ENCODE measurements at places on chromosomes 5 and 9. TPM values are rescaled to one million over a fixed set of nuclear protein-coding genes. Genes with fewer than 3 reads are reported as not detected.
A peak's percentile ranks its signal among the peaks of the same experiment; 100 is the strongest.

Gene SLC38A9
- 8.8 TPM for polyA plus RNA-seq

Gene SPATA31E1
- not detected for polyA plus RNA-seq

Gene DIPK1B
- polyA plus RNA-seq: 8.2 TPM

Gene LECT2
- polyA plus RNA-seq: not detected

Gene DOCK8
- polyA plus RNA-seq: 34.3 TPM

Gene WNK2
- polyA plus RNA-seq: 1.9 TPM

Gene PCDHGA12
- polyA plus RNA-seq: 0.54 TPM

DNA sequence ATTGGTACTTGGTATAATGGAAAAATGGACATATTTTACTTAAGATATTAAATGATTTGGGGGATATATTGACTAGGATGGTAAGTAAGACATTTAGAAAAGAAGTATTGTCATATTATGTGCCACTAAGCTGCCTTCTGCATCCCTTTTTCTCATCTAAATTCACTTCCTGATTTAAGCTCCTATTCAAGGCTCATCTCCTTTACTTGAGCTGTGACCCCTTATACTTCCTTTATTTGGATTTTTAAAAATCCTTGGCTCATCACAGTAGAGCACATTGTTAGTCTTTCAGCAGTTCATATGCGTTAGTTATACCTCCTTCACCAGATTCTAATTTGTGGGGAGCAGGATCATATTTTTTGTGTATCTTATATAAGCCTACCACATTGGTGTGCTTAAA is 6.6 kb downstream of the COMMD10 start:
- DNase-seq: no peak

DNA sequence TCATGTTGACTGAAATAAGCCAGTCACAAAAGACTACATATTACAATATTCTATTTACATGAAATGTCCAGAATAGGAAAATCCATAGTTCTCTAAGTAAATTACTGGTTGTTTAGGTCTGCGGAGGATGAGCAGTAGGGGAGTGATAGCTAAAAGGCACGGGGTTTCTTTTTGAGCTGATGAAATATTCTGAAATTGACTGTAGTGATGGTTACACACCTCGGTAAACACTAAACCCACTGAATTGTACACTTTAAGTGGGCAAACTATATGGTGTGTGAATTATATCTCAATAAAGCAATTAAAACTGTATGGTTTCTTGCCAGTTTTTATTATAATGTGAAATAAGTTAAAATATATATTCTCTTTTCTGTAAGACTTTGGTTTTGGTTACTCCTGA is 77.7 kb upstream of the TMED7 start:
- DNase-seq: no peak

DNA sequence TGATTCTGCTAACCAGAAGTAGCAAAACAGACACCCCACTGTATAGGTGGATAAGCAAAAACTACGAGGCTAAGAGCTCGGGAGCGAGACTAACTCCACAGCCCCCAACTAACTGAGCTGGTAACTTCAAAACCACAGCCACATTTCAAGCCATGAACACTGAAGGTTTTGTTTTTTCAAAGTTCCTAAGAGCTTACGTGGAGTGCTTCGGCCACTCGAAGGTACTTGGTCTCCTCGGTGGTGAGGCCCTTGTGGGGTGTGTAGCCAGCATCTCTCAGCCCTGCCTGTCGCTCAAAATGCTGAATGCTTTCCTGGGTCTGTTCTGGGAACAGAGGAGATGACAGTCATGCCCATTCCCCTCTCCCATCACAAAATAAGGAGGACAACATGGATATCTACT is 11.1 kb downstream of the KIAA1191 start:
- no peak for DNase-seq

- DNase-seq: no peak
These were observed 28.2 kb upstream of the HSPA9 start for GRCh38 chr5:138603249-138603920.

DNA sequence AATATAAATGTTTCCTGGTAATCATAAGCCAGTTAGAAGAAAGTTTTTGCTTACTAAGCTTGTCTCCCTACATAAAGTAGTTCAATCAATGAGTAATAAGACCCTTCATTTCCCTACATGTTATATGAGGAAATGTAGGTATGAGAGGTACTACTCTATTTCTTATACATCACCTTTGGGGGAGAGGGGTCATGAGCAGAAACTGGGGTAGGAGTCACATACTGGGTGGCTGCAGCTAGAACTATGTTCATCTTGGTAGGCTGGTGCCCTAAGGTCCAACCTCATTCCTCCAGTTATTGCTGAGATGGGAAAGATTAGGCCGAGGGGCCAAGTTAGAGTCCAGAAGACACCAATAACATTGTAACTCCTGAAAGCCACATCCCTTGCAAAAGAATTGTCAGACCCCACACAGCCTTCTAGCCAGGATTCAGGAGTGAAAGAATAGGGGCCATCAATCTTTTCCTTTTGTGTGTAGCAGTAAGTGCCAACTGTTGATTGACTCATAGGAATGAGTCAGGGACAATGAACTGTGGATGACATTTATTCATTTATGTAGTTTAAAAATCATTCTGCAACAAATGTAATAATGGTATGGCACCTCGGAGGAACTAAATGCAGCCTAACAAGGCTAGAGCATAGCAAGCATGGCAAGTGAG is 21.6 kb upstream of the SREK1 start:
- no peak for DNase-seq

GRCh38 chr9:112783551-112783954 is 33.0 kb downstream of the SNX30 start:
- no peak for DNase-seq

- DNase-seq: no peak
These were observed 25.0 kb downstream of the SKP1 start for GRCh38 chr5:134151723-134152122.

- DNase-seq: no peak
These were observed 14.8 kb downstream of the SUB1 start for GRCh38 chr5:32600054-32600622.

- DNase-seq: no peak
These were observed 349.3 kb upstream of the TLE4 start for GRCh38 chr9:79222483-79222882.

DNA sequence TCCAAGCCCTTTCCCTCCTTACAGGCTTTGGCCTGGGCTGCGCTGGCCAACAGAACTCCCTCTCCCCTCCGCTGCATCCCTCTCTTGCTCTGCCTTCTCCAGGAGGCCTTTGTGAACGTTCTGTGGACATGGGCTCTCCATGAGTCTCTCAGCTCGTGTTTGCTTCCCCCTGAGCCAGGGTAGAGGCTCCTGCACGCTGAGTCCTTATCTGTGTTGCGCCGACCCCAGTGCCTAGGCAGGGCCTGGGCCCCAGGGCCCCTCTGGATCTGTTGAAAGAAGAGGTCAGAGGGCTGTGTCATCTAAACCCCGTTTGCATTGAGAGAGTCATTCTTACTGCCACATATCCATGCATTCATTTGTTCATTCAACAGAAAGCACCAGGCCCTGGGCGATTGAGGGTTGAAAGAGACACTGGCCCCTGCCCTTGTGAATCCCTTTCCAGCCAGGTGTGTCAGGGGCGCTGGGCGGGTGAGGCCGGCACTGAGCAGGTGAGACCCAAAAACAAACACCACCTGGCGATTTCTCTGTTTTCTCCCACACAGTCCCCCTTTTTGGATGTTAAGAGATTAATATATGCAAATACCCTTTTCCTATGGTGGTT is 111.2 kb upstream of the IER5L start:
- DNase-seq: peak; percentile 47

DNA sequence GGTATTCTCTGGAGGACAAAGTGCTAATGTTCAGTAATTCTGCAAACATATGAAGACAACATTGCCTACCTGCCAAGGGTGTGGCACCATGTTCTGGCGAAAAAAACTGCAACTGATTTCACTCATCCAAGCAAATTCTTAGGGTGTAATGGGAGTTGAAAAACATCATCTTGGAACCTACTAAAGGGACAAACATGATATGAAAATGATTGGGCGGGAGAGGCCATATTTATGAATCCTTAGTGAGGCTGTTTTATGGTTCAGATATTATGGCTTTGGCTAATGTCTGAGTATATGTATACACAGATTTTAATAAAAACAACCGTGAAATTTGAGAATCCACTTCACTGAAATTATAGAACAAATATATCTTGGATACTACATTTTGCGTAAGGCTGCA is 225.7 kb downstream of the ARL15 start:
- no peak for DNase-seq

DNA sequence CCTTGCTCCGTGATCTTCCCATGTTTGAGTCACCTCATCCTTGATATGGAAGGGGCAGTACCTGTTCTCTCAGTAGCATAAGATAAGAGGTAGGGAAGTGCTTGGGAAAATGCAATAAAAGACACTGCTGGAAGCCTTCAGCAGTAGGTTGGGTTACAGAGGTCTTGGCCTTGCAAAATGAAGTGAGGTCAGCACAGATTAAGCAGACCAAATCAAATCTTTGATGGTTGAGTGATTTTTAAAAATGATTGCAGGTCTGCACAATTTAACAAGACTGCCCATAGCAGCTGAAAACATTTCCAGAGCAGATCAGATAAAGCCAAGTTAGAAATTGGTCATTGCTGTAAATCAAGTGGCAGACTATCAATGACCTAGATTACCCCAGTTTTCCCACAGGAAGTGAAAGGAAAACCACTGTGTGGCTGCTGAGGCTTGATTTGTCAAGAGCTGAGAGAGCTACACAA is 32.9 kb downstream of the PALM2AKAP2 start:
- DNase-seq: no peak

DNA sequence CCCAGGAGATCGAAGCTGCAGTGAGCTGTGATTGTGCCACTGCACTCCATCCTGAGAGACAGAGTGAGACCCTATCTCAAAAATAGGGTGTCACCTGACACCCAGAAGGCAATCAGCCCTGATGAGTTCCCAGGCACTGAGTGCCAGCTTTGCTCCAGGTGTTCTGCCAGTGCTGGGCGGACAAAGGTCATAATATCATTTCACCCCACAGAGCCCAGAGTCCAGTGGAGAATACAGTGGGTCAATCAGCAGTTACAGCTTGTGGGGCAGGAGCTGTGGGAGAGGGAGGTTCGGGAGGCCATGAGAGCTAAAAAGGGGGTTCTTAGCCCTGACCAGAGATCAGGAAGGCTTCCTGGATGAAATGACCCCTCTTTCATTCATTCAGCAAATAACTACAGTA is 24.4 kb upstream of the SH3RF2 start:
- no peak for DNase-seq

GRCh38 chr5:175850119-175850845 is 21.1 kb upstream of the CPLX2 start:
- no peak for DNase-seq

- no peak for DNase-seq
These were observed 5.4 kb downstream of the MRPS27 start for GRCh38 chr5:72314571-72315172.

All from spleen (tissue), 13 donors.